ENCODE measurements at places on chromosomes 5 and 9. TPM values are rescaled to one million over a fixed set of nuclear protein-coding genes. Genes with fewer than 3 reads are reported as not detected.

GRCh38 chr5:127228540-127229184 is 61.9 kb upstream of the MEGF10 start:
- no peak for DNase-seq

GRCh38 chr5:174191850-174192655 is 146.5 kb downstream of the NSG2 start:
- no peak for DNase-seq

DNA sequence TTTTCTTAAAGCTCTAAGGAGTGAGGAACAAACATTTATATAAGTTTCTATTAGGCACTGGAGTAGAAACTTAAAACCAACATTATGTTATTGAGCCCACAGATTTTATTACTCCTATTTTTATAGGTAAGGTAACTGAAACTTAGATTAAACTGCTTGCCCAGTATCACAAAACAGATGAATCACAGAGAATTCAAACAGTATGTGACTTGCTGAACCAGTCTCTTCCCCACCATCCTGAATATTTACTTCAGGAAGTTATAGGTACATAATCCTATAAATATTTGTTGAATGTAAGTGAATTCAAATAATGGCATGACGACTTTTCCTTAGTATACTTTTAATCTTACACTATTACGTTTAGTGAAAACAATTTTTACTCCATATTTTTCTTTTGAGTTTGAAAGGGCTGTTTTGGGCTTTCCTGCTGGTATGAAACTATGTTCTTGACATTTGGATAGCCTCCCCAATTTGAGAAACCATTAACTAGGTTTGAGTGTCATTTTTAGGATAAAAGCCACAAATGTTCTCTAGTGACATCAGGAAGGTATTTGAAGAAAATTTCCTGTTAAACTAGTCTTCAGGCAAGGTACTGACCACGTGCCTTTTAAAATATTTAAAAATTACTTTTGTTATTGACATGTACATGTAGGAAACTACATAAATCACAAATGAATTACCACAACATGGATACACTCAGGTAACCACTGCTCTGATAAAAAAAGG is 39.3 kb downstream of the PRRC1 start:
- DNase-seq, result no peak

Gene CTNNAL1
- total RNA-seq, result 23.7 TPM

- DNase-seq, result no peak
Measured at GRCh38 chr5:81717860-81718259, 33.0 kb downstream of the SSBP2 start.

DNA sequence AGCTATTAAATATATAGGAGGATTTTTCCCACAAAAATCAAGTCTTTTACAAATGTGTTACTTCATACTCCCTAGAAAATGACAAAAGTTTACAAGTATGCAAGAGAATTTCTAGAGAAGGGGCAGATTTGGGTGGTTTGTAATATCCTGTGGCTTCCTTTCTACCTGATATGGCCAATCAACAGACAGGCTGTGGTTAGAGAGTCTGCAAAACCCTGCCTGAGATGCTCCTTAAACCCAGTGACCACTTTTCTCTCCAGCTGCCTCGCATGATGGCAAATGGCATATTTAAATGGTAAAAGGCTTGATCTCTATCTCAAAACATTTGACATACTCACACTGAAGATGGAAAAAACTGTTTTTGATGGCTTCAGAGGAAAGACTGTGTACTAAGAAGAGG is 550.1 kb upstream of the ZNF462 start:
- no peak for DNase-seq
